ENCODE measurements at places on chromosomes 3 and 15.
A peak's percentile ranks its signal among the peaks of the same experiment; 100 is the strongest.

- no peak for DNase-seq
Measured at GRCh38 chr3:149784064-149784704, 8.2 kb downstream of the ANKUB1 start.

GRCh38 chr3:114623420-114624046 lies 329.7 kb downstream of the TIGIT start:
- peak; percentile 17 for DNase-seq

GRCh38 chr15:93286446-93286845 lies 197.4 kb upstream of the RGMA start:
- DNase-seq = no peak

DNA sequence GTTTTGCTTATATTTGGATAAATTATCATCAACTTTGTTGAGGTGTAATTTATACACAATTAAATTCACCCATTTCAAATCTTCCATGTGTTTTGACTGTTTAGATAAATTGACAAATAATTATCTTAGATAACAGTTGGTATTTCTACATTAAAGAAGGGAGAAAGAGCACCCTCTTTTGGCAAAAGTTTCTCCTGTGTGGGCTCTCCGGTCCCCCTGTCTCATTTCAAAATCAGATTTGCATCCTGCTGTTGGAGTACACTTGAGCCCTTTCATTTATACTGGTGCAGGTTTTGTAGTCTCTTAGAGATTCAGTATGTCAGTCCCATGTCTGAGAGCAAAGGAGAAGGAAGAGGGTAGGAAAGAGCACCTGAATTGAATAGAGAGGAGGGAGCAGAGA lies 49.4 kb downstream of the NKIRAS1 start:
- no peak for DNase-seq

GRCh38 chr3:197149-197827 lies 725 bp downstream of the CHL1 start:
- DNase-seq = no peak

DNA sequence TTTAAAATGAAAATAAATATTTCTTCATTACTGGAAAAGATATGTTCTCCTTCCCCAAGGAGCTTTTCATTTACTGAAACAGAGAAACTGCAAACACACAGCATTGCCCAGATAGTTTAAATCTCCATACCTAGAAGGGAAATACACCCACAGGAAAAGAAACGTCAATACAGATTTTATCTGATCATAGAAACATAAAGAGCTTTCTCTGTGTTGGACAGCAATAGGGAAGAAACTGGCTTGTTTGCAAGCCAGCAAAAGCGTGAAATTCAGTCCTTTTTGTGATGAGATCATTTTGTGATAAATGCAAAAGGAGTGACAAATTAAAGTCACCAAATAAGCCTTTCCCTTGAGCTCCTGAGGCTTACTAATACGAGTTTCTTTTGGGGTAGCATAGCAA lies 398.0 kb downstream of the TIGIT start:
- no peak for DNase-seq

GRCh38 chr3:42853056-42853455 lies 22.6 kb downstream of the CYP8B1 start:
- no peak for DNase-seq

Measured in small intestine (tissue), 16 donors.